ENCODE measurements at places on chromosomes 4 and X. TPM values are rescaled to one million over a fixed set of nuclear protein-coding genes. Genes with fewer than 3 reads are reported as not detected.

Gene DDX60
- total RNA-seq = 0.34 TPM

Gene GPR119
- total RNA-seq = not detected

Gene CABS1
- total RNA-seq = not detected

Gene ADGRL3
- 0.15 TPM for total RNA-seq

Gene PCYT1B
- total RNA-seq = 4.9 TPM

Gene NPY5R
- total RNA-seq = 0.34 TPM

GRCh38 chrX:70134116-70134477 is 850 bp downstream of the IGBP1 start:
- ATAC-seq = peak; percentile 0

DNA sequence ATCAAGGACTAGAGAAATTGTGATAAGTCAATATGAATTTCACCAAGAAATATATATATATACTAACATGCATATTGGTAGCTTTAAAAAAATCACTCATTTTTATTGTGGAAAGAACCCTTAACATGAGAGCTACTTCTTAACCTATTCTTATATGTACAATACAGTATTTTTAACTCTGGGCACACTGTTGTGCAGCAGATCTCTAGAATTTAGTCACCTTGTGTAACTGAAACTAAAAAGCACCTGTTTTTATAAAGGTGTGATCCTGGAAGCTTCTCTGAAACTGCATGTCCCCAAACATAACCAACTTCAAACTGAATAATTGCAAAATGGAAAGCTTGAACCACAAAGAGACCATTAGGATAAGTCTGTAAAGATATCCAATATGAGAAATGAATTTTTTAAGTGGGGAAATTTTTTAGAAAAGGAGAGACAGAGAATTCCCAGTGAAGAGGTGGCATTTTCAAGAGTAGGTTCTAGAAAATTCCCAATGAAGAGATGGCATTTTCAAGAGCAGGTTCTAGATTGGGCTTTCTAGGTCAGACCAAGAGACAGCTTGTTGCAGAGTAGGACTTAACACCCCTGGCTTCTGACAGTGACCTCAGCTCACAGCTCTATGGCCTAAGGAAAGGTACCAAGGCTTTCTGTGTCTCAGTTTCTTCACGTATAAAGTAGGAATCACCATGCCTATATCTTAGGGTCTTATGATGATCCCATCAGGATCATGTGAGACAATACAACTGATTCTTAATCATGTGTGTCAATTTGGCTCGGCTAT is 22.0 kb upstream of the PPARGC1A start:
- no peak for ATAC-seq

GRCh38 chrX:71550578-71550977 is 17.7 kb downstream of the OGT start:
- ATAC-seq = no peak

GRCh38 chr4:142282870-142283431 is 563.1 kb downstream of the INPP4B start:
- peak; percentile 44 for ATAC-seq

GRCh38 chr4:1378559-1379231 is 27.5 kb downstream of the NKX1-1 start:
- no peak for ATAC-seq

DNA sequence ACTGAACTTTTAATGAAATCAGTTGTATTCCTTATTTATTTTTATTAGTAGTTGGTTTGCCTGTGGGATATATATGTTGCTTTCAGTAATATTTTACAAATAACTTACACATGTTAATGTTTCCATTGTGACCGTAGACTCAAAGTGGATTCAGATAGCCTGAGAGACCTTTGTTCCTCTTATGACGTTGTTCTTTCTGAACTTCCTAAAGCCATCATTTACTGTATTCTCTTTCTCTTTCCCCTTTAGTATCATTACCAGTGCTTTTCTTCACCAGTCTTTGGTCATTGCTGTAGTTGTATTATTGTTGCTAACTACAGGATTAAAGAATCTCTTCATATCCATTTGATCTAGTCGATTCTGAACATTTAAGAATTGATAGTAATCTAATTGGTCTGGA is 4.3 kb downstream of the STIM2 start:
- no peak for ATAC-seq

- ATAC-seq = no peak
Observed at GRCh38 chrX:40867352-40867751, 132.0 kb upstream of the MED14 start.

DNA sequence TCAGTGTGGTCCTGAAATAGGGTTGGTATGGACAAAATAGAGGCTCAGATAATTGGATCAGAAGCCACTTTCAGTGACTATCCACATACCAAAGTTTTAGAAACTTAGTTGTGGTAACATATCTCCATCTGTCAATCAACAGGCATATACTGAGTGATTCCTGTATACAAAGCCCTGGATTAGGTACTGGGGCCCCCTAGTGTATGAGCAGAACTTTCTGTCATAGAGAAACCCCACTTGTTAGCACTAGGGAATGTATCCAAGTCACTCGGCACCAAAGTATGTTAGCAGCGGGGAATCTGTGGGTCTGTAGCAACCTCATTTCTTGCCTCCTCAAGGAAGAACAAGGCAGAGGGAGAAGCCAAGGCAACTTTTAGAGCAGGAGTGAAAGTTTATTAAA is 50.7 kb downstream of the MAP7D3 start:
- no peak for ATAC-seq

- no peak for ATAC-seq
Observed at GRCh38 chr4:54677416-54677815, 19.7 kb downstream of the KIT start.

- ATAC-seq = no peak
Observed at GRCh38 chr4:89213382-89213701, 94.3 kb downstream of the GPRIN3 start.

- ATAC-seq = no peak
Observed at GRCh38 chrX:12366440-12366839, 228.2 kb downstream of the FRMPD4 start.

DNA sequence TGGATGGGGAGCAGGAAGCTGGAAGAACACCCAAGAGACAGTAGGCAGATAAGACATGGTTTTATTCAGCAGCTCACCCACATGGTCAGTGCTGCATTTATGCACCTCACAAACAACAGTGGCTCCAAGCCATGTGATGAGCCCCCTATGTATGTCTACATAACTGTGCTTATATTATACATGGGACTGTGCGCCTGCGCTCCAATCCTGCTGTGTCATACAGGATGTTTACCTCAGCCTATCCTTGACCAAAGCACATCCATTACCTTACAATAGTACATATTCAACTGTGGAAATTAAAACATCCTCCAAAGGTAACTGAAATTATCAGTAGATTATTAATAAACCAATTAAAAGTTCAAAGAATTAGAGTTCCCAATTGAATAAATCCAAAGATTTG is 44.1 kb upstream of the SGMS2 start:
- ATAC-seq = no peak

DNA sequence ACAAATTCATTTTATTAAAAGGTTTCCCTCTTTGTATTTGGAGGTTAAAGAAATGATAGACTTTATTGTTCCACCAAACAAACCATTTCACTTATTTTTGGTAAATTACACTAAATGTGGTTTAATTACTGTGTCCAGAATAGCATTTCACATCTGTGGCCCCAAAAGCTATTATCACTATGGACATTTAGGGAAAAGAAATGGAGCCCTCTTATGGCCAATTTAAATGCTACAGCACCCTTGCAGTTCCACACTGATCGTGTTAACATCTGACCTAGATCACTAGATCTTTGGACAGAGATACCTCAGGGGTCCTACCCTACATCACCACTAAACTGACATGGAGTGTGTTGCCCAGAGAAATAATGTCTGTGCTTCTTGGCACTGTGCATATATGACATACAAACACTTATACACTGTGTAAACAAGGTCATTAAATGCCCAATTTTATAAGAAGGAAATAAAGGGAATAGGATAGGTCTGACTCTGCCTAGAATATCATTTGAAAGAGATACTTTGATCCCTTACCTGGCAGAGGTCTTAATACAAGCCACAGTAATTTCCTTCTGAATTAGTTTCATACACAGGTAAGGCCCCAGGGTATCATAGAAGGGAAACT is 163.9 kb downstream of the KDR start:
- ATAC-seq = peak; percentile 70

Data from motor neuron (in vitro differentiated cells).